ENCODE measurements at places on chromosomes 5 and 9.

DNA sequence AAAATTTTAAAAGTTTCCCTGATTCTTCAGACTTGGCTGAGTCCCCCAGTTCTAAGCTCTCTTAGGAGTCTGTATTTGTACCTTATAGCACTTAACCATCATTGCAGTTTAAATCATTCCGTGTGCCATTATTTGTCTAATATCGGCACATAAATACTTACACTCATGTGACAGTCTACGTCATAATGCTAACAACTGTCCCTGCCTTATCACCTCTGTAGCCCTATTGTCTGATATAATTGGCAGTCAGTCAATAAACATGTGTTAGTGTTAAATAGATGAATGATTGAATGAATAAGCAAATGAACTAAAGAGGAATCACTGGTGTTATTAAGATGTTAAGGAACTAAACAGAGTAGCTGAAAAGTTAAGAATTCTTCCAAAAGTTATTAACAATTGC, 287.8 kb downstream of the EBF1 start:
- DNase-seq: no peak

DNA sequence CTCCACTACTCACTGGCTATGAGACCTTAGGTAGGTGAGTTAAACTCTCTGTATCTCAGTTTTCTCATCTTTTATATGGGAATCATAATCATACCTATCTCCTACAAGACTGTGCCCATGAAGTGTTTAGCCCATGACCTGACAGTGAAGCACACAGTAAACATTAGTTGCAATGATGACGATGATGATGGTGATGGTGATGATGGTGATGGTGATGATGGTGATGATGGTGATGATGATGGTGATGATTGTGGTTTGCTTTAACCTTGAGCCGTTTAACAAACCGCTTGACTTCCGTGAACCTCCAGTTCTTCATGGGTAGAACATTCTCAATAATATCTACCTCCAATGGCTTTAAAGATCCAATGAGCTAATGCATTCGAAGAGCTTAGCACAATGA, 220.2 kb upstream of the MVB12B start:
- no peak for DNase-seq

- DNase-seq: no peak
These were observed 155.5 kb upstream of the EPB41L4A start for GRCh38 chr5:112574536-112574935.

DNA sequence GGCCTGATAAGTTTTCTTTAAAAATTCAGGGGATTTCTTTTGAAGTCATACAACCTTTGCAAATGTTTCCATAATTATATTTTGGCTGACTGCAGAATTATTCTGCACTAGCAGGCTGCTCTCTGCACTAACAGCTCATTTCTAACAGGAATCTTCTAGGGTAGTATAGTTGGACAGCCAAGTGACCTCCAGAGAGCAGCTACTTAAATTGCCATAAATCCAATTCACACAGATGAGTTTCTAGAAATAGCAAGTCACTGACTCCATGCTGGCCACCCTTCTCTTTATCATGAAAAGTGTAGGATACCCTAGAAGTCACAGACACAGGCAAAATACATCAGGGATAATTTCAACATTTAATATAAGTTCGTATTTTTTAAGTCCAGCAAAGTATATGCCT, 110.9 kb upstream of the TARS1 start:
- DNase-seq: no peak

DNA sequence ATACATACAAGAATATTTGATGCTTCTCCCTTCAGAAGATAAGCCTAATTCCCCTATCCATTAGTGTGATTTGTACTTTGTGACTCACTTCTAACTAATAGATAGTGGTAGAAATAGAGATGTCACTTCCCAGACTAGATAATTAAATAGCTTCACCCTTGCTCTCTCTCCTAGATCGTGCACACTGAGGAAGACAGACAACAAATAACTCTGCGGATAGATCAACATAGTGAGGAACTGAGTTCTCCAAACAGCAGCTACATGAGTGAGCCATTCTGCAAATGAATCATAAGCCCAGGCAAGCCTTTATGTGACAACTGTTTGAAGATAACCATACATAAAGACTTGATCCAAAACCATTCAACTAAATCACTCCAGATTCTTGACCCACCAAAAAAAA, 1083.4 kb upstream of the C9orf72 start:
- no peak for DNase-seq

- DNase-seq: no peak
These were observed 10.5 kb downstream of the TAL2 start for GRCh38 chr9:105672711-105673234.
